Sciatic nerve (tissue), 2 donors: ENCODE measurements at places on chromosomes 3 and 15.

GRCh38 chr15:89371228-89372044 lies 36.8 kb upstream of the POLG start:
- DNase-seq: no peak

- peak; percentile 80 for DNase-seq
Measured at GRCh38 chr15:62569460-62570404, 404.6 kb upstream of the C2CD4B start.

DNA sequence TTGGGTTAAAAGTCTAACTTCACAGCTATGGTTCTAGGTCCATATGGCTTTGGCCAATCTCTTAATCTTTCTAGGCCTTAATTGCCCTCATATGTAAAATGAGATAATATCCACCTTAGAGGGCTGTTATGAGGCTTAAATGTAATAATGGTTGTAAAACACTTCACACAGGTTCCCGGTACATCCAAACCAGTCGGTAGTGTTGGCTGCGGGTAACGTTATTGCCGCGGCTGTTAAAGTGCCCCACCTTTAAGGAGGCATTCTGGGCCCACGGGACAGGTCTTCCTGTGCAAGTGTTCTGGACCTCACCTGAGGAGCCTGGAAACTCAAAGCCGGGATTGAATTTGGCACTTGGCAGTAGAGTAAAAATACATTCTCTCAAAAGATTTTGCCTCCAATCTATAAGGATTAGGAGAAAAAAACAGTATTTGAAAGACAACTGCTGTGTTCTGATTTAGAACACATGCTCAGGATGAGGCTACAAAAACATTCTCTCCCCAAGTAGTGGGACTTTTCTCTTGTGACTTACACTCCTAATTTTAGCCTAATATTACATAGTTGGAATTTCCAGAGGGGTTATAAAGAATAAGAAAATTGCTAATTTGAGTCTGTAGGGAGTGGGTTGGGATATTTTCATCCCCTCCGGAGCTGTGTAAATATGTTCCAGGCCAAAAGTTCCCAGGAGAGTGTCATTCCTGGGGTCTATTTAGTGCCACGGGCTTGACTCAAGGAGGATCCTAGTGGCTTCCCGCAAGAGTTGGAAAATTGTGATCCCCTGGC lies 44.9 kb upstream of the TSEN2 start:
- no peak for DNase-seq

DNA sequence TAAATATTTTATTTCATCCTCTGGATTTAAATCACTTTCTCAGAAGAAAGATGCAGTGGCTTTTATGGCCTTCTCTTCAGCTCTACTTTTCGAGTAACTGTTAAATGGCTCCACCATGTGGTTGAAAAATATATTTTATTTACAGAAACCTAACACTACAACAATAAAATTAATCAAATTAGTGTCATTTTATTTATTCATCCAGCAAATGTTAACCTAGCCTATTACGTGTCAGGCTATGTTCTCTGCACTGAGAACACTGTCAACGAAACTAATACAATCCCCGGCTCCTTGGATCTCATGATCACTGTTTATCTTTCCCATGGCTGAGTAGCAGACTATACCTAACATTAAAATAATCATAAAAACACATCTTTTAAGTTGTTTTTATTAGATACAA lies 148.0 kb upstream of the OSTN start:
- DNase-seq: no peak

DNA sequence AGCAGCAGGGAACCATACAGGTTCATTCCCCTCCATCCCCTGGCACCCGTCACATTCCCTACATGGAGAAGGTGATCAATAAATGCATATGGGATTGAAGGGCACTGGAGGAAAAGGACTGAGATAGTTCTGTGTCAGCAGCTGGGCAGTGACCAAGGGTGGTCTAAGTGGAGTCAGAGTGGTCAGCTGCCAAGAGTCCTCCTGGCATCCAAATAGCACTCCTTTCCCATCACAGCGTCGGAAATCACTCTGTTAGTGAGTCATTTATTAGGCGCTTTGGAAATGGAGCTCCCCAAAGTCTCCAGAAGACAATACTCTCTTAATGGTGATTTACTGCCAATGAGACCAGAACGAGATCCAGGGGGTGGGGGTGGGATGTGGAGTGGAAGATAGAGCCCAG lies 6.8 kb upstream of the TRH start:
- no peak for DNase-seq

DNA sequence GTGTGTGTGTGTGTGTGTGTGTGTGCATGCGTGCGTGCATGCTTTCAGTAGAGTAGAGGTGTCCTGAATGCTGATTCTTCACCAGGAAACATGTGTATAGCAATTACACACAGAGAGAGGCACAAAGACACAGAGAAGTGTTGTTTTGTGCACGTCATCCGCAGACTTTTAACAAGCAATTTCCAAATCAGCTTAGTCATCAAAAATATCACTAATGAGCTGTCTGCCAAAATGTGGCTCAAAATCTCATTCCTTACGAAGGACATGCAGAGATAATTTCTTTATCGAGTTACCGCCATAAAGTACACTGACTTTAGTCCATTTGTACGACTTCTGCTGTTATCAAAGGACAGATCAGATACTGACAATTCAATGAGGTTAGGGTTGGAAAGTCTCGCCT lies 274.9 kb upstream of the RARB start:
- no peak for DNase-seq

DNA sequence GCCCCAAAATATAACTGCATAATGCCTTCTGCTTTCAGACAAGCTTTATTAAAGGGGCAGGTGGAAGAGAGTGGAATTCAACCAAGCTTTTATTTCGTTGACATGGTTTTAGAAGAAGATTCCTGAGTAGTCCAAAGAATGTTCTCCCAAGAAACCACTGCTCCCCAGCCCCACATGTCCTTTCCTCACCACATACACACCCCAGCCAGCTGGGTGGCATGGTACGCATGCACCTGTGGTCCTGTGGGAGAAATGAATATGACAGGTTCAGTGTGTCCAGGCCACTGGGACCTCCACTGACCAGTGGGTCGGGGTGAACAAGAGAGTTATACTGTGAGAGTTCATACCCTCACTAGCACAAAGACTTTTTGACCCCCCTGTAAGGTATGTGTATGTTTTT lies 30.2 kb downstream of the ARID3B start:
- DNase-seq: no peak

DNA sequence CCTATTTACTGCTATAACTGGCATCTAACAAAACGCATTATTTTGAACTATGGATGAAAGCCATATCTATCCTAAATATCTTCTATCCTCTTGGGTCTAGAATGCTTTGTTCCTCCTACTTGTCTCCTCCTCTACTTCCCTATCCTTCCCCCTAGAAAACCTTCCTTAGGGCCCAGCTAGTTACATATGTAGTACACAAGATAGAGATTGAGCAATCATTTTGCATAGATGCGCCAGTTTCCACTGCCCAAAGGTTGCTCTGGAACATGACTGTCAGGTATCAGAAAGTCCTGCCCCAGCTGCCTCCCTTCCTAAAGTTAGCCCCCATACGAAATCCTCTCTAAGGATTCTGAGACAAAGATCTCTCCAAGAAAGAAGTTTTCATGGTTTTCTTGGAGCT lies 55.1 kb downstream of the GPR160 start:
- DNase-seq: no peak

GRCh38 chr3:42588625-42589024 lies 2.0 kb upstream of the SS18L2 start:
- no peak for DNase-seq

DNA sequence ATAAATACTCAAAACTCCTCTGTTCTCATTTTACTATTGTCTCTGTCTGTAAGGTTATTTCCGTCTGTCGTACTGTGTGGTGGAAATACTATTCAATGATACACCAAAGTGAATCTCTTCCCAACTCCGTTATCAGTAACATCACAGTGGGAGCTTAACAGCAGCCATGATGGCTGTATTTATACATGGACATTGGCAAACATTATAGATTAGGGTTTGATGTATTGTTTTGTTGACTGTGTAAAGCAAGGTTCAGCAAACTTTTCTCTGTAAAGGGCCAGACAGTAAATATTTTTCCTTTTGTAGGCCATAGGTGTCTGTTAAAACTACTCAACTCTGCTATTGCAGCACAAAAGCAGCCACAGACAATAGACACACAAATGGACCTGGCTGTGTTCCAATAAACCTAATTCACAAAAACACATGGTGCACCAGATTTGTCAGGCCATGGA lies 23.2 kb downstream of the LIPC start:
- no peak for DNase-seq

- DNase-seq: peak; percentile 82
Measured at GRCh38 chr15:39976291-39977274, 42.7 kb downstream of the EIF2AK4 start.

- no peak for DNase-seq
Measured at GRCh38 chr3:120848503-120848902, 59.5 kb upstream of the STXBP5L start.

- DNase-seq: no peak
Measured at GRCh38 chr15:68679961-68680371, 101.2 kb downstream of the CORO2B start.

DNA sequence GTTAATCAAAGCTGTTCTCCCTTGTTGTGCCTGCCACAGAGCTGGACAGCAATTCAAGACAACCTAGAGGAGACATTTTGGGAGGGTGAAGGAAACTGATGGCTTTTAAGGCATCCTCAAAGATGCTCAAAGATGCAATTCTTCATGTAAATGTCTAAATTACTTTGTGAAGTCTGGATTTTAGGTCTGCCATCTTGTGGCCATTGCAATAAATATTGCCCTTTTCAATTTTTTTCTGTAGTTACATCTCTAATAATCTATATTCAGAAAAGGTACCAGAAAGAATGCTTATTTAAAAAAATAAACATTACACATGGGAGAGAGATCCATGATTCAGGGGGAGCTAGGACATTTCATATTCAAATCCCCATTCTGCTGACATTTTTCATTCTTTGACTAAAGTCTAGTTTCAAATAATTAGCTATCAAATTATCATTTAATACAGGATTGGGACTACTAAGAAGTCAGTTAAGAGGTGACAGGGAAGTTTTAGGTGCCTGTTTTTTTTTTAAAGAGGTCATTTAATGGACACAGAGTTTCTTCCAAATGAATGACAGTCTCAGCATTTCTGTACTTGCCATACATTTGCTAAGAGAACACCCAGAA lies 259.8 kb upstream of the WNT5A start:
- DNase-seq: no peak

DNA sequence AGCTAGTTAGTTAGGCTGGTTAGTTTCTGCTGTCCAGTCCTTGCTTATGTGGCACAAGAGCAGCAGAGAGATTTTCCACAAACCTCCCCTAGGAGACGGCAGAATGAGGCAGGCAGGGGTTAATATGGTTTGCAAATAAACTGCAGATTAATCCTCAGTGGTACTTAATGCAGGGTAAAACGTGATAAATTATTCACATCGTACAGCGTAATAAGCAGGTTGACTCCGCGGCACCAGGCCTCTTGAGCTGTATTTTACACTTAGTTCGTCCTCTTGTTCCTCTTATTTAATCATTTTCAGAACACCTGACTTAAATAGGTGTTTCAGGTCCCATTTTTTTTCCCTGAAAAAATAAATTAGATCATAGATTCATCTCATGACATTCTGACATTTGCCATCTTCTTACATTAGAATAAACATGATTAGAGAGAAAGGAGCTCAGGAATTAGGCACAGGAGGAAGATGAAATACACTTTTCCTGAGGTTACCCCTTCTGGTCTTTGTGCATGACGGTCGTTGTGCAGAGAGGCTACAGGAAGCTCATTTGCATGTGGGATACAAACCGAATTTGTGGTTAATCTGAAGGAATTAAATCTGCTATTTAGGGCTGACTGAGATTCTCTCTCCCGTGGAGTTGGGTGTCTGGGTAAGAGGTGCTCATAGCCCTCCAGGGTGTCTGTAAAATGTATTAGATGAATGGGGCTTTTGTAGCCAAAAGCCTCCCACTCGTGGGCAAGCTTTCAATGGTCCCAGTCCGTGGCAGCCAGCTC lies 27.1 kb upstream of the VPS8 start:
- peak; percentile 37 for DNase-seq

- no peak for DNase-seq
Measured at GRCh38 chr3:79618883-79619282, 148.9 kb downstream of the ROBO1 start.

GRCh38 chr3:79424811-79425210 lies 343.0 kb downstream of the ROBO1 start:
- no peak for DNase-seq

DNA sequence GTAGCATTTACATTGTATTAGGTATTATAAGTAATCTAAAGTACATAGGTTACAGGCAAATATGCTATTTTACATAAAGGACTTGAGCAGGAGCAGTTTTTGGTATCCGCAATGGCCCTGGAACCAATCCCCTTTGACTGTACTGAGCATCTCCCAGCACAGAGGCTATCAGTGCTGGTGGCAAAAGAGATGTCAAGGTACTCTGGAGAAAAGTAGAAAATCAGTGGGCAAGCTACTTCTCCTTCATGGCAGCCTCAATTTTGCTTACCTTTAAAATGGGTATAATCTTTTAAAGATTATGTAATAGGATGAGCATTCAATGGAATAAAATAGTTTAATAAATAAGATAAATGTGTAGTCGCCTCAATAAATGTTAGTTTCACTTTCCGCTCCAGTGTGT lies 56.7 kb upstream of the LMCD1 start:
- DNase-seq: no peak

DNA sequence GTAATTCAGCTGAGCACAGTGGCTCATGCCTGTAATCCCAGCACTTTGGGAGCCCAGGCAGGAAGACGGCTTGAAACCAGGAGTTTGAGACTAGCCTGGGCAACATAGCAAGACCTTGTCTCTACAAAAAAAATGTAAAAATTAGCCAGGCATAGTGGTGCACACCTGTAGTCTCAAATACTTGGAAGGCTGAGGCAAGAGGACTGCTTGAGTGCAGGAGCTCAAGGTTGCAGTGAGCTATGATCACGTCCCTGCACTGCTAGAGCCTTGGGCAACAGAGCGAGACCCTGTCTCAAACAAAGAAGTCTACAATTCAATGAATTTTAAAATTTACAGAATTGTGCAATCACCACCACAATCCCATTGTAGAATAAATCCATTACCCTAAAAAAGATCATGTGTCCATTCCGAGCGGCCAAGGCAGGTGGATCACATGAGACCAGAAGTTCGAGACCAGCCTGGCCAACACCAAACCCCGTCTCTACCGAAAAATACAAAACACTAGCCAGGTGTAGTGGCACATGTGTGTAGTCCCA lies 45.2 kb downstream of the FBXO22 start:
- no peak for DNase-seq

DNA sequence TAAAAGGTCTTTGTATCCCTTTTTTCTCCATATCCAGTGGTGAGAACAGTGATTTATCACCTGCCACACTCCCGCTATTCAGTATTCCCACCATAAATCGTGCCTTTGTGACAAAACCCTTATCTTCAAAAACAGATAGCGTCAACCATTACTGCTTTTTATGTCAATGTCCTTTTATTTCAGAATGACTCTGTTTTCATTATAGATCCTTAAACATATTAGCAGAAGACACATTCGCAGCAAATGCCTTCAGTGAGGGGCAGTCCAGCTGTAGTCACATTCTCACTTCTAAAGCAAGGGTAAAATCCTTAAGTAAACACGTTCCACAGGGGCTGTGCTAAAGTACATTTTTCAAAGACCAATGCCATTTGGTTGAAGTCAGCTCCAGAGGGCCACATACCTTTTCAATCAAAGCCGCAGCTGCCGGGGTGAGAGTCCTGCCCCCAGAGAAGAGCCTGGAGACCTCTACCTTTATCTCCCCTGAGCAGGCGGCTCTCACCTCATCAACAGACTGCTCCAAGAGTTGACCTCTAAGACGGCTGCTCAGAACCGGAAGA lies 53.4 kb downstream of the PDZRN3 start:
- no peak for DNase-seq
